NCI-H510A treated with DMSO at 0.1 percent for 48 hours (cell line): ENCODE measurements at places on chromosomes 4 and X.

GRCh38 chrX:81205551-81205950, 3.6 kb downstream of the SH3BGRL start:
- DNase-seq, result no peak

DNA sequence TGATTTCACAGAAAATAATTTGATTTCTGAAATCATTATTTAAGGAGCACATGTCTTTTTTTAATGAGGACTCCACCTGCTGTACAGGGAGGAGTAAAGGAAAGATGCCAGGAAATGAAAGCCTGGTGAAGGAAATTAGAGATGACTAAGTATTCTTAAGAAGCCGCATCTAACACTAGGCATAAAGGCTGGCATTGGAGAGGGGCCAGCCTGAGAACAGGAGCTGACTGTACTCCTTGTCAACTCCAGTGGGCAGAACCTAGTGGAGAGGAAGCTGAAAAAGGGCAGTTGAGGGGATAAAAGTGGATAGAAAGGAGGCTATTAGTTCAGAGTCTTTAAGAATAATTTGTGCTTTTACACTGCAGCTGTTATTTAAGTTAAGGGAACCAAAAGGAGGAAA, 393.0 kb downstream of the PPP1R2C start:
- DNase-seq, result no peak

DNA sequence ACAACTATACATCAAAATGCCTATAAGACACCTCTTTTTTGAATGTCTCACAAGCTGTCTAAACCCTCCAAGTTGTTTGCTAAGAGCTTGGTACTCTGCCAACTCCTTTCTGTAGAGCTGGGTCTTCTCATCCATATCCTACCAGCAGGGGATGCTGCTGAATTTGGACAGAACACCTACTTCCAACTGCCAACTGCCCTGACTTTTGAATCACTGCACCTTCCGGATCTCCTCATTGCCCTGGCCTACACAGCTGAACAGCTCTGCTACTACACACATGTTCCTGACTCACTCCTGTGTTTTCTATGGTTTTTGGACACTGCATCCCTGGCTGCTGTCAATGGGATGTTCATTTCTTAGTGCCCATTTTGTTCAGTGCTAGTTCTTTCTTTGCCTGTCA, 18.7 kb downstream of the FAM184B start:
- DNase-seq, result no peak

DNA sequence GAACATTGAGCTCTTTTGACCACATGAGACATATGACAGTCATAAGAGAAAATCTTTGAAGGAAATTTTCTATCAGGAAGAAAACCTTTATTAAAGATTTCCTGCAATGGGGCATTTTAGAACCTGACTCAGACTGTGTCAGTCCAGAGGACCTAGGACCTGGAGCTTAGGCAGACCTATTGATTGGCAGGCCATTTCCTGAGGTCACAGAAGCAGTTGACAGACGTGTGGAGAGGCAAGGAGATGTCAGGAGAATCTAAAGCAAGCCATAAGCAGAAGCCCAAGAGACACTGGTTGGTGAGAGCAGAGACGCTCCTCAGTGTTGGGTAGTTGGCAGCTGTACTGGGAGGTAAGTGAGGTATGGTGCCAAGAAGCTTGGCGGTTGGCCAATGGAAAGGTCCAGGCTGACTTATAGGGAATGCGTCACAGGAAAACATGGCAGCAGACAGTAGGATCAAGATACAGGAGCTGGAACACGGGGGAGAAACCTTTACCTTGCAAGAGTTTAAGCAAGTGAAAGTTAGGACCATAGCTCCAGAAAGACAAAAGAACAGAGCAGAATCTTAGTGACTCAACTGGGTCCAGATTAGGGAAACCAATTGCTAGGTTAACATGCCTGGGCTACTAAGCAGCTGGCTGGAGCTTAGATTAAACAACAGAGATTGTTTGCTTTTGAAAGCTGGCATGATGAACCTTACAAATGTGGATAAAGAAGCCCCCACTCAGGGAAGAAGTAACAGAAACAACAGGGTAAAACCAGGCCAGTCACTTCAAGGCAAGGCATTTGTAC, 18.6 kb downstream of the PALLD start:
- no peak for DNase-seq

DNA sequence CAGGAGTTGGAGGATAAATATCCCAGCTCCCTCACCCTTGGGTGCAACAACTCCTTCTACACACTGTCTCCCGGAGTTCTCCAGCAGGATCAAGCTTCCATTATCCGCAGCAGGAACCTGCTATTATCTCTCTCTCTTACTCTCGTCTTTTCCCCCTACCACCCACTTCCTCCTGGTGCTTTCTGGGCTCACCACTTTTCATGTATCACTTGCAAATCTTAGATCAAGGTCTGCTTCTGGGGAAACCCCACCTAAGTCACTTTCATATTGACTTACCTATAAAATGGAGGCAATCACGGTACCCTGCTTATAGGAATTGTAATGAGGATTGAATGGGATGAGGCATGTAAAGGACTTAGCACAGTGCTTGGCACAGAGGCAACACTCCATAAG, 589.5 kb downstream of the BCOR start:
- no peak for DNase-seq

DNA sequence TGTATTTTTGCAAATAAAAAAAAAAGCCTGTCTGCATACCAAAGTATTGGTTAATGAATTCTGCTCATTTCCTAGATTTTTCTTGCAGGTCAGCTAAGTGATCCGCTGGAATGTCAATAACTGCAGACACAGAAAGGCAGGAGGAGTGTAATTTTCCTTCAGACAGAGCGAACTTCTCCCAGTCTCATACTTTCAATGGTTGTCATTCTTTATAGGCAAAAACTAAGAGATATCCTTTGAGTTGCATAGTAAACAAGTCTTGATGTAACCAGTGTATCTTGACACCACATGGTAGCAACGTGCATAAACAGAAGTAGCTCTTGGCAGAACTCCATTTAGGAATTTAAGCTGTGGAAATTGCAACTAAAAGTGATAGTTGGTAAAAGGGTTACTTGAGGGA, 8.2 kb downstream of the CAPN6 start:
- DNase-seq, result no peak

GRCh38 chrX:53260836-53261235, 20.5 kb downstream of the IQSEC2 start:
- DNase-seq, result no peak

DNA sequence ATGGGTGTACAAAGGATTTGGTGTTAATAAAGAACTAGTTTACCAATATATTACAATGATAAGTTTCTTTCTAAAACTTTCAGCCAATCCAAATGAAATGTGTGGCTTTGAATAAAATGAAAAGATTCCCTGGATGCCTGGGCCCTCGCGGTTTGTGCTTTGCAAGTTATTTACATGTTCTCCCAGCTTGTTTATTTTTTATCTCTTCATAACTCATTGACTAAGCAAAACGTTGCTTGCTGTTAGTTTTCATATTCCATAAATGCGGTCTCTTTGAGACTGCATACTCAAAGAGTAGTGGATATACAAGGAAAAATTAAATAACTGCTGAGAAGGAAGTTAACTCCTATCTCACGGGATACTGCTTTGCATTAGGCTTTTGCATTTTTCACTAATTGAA, 26.0 kb downstream of the FHDC1 start:
- DNase-seq, result no peak

DNA sequence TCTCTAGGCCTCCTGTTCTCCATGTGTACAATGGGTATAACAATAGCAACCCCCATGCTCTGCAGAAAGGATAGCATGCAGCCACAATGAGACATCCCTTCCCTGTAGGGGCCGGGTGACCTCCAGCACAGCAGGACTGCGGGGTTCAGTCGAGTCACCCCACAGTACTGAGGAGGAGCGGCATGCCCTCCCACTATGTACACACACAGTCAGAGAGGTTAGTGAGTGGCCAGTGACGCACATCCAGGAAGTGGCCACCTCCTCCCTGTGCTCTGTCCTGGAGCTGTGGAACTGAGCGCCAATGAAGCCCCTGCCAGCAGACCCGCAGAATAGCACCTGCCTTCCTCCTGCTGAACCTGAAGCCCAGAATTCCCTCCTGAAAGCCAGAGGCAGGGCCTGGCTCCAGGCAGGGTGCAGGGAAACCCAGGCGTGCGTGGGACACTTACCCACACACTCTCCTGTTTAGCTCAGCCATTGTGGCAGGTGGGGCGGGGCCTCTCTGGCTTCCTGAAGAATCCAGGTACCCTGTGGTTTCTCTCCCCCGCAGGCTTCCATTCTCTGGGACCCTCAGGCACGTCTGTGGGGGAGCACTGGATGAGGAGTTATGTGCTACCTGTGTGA, 50.0 kb downstream of the WFS1 start:
- DNase-seq, result no peak

- no peak for DNase-seq
Observed at GRCh38 chr4:147340111-147340510, 140.8 kb upstream of the EDNRA start.

DNA sequence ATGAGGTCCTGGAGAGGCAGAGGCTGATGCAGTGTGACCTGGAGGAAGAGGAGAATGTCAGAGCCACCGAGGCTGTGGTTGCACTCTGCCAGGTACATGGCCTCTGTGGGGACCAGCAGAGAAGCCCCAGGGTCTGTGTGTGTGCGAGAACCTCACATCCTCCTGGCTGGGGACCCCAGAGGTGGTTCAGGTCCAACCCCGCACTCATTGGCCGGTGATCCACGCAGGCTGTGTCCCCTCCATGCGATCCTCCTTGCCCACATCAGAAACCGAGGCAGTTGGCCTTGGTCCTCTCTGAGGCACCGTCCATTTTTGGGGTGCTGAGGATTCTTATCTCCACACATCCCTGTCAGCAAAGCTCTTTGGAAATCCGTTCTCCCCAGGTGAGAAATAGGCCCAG, 45.3 kb downstream of the EVC start:
- no peak for DNase-seq
